Activated naive CD4-positive, alpha-beta T cell treated with Interleukin-2 at 50 U/mL for 16 hours (primary cell): ENCODE measurements at places on chromosomes 2 and 18.

DNA sequence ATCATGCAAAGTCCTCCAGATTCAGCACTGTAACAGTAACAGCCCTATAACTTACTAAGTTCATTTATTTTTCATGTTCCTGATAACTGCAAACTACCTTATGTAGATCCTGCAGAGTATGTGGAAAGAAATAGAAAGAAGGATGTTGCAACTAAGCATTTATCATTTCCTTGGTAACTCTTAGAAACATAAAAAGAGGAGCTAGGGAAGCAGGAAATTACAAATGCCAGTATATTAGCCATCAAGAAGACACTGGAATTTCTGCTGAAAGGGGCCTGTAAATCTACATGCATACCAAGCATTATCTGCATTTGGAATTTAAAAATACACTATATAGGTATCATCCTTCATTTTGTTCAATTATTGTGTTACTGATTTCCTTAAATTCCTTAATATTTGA, 66.8 kb downstream of the PDE11A start:
- DNase-seq, result no peak

DNA sequence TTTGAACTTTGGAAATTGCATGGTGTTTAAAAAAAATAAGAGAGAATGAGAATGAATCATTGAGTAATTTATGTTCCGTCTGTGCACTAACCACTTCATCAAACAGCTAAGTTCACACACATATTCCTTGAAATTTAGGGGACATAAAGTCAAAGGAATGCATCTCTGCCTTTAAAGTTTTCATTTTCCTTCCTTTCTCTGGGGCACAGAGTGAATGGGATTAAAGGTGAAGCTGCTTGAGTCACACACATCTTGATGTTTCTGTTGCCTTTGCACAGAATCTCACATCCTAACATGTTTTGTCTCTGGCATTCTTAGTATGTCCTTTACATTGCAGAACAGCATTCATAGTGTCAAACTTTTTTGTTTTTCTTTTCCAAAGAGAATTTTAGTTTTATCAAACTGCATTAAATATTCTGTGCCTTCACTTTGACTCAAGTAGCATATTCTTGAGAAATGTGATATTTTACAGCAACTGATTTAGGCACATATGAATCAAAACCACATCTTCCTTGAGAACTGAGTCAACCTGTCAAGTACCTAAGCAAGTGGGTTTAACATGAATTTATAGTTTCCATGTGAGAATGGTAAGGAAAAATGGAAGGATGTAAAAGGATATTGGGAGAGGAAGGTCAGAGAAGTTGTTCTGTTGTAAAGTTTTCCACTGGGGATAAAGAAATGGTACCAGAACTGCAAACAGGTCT, 169.1 kb upstream of the THUMPD2 start:
- DNase-seq, result no peak

GRCh38 chr18:31490387-31490786, 7.6 kb upstream of the DSG2 start:
- DNase-seq, result no peak

- no peak for DNase-seq
Measured at GRCh38 chr2:47014564-47015051, 99.0 kb upstream of the MCFD2 start.

GRCh38 chr18:80070825-80071224, 36.6 kb downstream of the RBFA start:
- no peak for DNase-seq

DNA sequence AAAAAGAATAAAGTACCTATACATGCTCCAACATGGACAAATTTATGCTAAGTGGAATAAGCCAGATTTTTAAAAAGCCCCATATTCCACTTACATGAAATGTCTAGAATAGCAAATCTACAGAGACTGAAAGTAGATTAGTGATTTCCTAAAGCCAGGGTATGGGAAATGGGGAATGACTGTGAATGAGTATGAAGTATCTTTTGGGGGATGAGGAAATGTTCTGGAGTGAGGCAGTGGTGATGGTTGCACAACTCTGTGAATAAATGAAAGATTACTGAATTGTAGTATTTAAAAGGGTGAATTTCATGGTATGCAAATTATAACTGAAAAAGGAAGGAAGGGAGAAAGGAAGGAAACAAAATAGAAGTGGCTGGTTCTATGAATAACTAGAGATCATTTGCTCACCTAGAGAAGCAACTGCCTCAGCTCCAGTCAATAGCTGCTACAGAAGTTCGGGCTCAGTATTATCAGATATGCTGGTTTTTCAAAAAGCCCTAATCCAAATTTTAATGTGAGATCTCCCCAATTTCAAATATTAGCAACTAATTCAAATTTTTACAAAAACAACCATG, 39.3 kb downstream of the MAP3K2 start:
- no peak for DNase-seq

- peak; percentile 24 for DNase-seq
Measured at GRCh38 chr2:235595422-235596010, 101.7 kb downstream of the AGAP1 start.

- DNase-seq, result no peak
Measured at GRCh38 chr2:23426263-23426905, 41.4 kb downstream of the KLHL29 start.

DNA sequence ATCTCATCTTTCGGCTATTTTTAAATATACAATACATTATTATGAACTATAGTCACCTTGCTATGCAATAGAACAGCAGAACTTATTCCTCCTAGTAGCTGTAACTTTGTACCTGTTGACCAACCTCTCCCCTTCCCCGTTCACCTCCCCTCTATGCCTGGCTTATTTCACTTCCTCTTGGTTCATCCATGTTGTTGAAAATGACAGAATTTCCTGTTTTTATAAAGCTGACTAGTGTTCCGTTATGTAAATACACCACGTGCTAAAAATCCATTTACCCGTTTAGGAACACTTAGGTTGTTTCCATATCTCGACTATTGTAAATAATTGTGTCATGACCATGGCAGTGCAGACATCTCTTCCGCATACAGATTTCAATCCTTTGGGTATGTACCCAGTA, 10.3 kb downstream of the ALPI start:
- DNase-seq, result no peak

DNA sequence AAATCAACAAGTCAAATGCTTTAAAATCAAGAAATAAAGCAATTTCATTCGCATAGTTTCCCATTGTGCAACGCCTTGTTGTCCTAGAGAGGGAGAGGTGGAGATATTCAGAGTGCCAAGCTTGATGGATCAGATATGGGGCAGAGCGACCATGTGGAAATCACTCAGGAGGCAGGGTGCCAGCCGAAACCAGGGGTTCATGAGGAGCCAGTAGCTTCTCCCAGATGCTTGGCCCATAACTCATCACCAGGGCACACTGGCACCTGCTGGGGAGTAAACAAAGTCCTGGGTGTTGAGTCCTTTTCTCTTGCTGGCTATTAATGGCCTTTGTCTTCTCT, 53.0 kb upstream of the ASAP2 start:
- no peak for DNase-seq

DNA sequence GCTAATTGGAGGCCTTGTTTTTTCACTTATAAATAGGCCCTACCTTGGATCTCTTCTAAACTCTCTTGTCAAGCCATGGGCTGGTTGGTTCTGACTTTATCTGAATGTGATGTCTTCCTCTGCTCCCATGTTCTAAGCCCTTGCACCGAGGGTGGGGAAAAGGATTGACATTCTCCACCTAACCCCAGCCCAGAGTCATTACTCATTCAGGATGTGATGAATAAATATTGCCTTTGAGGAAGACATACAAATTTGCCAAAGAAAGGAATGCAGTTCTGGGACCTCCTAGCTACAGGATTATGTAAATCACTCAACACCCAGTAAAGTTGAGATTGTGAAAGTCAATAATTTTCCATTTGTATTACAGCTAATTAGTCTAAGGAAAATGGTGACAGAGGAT, 142.1 kb upstream of the LYPD6 start:
- no peak for DNase-seq

DNA sequence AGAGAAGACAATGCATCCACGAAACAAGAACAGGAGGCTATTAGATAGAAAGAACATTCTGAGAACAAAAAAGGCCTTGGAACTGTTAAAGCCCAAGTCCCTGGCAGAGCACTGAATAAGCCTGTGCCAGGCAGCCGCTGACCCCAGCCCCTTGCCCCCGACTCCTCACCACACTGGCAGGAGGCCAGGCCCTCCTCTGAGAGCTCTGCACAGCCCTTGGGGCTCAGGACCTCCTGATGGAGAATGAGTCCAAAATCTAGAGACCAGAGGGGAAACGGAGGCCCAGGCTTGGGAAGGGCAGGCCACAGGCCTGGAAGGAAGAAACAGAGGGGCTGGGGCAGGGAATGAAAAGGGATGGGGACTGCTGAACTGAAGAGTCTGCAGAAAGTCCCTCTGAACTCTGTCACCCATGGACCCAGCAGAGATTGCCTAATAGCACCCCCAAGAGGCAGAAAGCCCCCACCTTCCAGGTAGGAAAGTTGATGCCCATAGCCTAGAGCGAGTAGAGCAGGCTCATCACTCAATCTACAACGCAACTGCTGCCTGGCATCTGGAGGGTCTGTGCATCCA, 18.3 kb upstream of the TNS1 start:
- no peak for DNase-seq

- DNase-seq, result no peak
Measured at GRCh38 chr2:210782222-210782621, 225.8 kb downstream of the CPS1 start.

DNA sequence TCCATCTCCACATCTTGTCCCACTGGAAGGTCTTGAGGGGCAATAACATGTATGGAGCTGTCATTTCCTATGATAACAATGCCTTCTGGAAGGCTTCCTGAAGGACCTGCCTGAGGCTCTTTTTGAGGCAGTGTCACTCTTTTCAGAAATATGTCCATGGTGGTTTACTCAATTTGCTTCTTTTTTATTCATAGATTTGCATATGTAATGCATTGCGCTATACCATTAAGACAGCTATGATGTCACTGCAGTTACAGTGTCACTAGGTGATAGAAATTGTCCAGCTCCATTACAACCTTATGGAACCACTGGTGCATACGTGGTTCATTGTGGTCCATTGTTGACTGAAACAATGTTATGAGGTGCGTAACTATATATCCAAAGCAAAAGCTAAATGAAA, 19.9 kb downstream of the NABP1 start:
- no peak for DNase-seq

- DNase-seq, result no peak
Measured at GRCh38 chr2:24181849-24182248, 7.0 kb downstream of the FAM228A start.

GRCh38 chr2:233479616-233480489, 86.7 kb downstream of the USP40 start:
- no peak for DNase-seq

DNA sequence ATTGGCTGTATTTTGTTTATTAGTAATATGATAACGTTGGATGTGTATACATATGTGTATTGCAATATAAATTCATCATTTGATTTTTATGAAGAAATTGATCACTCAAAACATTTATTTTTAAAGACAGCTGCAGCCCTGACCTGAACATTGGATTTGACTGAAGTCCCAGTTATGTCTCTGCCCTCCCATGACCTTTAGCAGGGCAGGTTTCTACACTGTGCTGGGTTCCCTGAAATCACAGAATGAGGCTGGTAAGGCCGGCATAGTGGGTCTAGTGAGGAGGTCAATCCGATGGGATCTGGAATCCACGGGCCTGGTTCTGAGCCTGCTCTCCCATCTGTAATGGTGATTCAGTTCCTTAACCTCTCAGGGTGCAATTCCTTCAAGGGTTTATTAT, 22.0 kb downstream of the SPP2 start:
- DNase-seq, result no peak

- DNase-seq, result no peak
Measured at GRCh38 chr18:2411381-2411960, 159.8 kb downstream of the METTL4 start.

DNA sequence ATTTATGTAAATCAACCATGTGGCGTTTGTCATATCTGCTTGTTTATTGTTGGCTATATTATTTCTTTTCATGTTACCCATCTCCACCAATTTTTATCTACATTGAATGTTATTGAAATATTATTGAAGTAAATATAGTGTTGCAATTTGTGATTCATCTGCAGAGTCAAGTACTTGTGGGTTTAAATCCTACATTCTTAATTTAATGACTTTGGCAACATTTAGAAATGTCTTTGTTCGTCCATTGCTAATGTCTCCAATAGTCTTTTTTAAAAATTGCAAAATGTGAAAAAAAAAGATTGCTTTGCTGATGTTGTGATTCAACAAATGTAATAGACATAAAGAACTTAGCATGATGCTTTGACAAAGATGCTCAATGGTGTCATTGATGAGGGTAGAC, 1572.8 kb upstream of the PIK3C3 start:
- no peak for DNase-seq

- no peak for DNase-seq
Measured at GRCh38 chr2:22600999-22601398, 784.0 kb upstream of the KLHL29 start.

DNA sequence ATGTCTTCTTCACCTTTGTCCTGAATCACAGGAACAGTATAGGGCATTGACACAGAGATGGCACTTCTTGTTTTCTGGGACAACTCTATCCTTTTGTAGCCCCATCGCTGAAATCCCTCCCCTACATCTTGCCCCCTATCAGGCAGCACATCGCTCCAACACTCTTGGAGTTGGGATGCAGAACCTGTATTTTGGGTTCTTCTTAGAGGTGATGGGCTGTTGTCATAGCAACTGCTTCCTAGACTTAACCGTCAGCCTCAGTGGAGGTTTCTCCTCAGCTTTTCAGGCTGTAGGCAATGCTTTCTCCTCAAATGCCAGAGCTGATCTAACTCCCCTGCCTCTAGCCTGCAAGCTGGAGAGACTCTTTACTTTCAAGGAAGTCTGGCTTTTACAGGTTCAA, 99.9 kb upstream of the SPRED2 start:
- DNase-seq, result no peak

DNA sequence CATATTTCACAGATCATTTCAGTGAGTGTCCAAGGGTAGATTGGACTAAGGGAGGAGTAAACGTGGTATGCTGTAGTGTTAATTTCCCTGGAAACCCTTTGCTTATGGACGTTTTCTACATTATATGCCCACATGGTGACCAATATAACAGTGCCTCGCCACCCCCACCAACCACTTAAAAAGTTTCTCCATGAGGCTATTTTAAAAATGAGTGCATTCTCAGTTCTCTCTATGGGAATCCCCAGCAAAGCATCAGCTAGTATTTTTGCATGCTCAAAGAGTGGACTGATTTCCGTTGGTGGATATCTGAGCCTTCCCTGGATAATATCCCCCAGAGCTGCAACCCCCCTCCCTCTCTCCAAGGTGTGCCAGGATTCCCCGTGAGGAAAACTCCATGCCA, 73.2 kb downstream of the TGFA start:
- DNase-seq, result no peak

DNA sequence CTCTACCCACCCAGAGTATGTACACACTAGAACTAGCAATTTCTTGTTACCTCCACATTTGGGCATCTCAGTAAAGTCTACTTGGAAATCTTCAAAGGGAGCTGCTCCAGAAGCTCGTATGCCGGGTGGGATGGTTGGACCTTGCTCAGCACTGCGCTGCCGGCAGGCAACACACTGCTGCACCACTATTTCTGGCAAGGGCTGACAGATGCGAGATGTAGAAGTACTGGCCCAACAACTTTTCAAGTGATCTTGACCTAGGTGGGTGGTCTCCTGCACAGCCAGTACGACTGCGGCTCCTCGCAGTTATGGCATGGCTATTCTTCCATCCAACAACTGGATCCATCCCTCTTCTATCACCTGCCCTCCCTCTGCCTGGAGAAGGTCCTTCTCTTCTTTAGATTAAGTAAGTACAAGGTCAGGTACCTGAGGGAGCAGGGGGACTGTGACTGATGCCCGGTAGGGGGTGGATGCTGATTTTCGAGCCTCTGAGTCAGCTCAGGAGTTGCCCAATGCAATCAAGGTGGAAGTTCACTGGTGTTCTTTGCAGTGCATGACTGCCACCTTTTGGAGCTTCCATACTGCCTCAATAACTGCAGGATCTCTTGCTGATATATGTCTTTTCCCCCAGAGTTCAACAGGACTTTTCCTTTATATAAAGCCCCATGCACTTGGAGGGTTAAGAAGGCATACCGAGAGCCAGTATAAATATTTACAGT, 100.4 kb upstream of the SLC1A4 start:
- DNase-seq, result no peak
